ENCODE measurements at places on chromosomes 7 and 10.
A peak's percentile ranks its signal among the peaks of the same experiment; 100 is the strongest.

GRCh38 chr10:117000580-117000979 is 4.4 kb downstream of the SHTN1 start:
- DNase-seq, result no peak

DNA sequence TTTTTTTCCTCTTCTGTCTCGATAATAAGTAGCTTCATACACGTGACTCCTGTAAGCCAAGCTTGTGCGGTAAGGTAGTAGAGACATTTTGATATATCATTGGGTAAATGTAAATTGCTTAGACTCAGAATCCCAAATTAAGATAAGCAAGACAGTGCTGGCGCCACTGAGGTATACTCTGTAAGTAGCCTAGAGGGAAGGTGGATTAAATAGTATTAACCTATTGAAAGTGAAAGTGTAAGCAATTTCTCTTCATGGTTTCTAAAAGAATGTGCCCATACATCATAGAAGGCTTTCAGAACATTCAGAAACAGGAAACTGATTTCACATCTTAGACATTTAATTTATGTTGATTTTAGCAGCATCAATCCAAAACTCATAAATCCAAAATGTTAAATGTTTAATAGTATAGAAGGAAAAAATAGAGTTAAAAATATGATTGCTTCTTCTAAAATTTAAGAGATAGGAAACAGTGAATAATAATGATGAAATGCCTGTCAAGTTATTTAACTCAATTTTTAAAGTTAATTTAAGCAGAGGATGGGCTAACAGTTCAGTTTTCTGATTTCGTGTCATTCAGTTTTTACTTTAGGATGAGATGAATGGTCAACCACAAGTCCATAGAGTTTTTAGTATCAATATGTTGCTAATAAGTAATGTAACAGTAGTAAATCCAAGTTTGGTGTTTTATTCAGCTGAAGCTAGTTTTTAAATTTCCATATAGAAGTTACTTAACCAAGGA is 36.8 kb downstream of the LRRC72 start:
- DNase-seq, result no peak

DNA sequence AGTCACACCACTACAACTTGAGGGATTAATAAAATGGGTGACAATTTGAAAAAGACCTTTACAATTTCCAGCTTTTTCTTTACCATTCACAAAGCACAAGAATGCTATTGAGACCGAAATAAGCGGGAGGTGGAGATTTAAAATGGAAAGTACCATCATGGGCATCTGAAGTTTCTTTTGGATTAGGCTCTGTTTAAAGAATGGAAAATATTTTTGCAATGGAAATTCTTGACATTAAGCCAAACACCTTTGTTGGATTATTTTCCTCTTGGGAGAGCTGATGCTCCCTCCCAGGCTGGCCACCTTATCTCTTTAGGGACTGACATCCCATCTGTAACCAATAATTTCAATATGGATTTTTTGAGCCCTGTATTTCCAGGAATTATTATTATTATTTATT is 62.5 kb downstream of the BPGM start:
- no peak for DNase-seq

- DNase-seq, result no peak
Measured at GRCh38 chr7:105279688-105280007, 109.1 kb downstream of the SRPK2 start.

DNA sequence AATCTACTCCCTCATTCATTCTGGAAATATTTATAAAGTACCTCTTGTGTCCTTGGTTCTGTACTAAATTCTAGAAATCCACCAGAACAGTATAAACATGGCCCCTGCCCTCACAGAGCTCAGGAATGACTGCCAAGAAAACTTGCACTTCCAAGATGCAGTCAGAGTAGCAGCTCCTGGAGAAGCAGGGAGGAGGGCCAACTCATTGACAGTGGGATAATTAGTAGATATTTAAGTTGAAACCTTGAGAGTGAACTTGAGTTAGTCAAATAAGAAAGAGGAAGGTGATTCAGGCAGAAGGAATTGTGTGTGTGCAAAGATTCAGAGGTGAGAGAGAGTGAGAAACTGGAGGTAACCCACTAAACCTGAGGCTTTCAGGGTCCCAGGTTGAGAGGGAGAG is 182.2 kb upstream of the INHBA start:
- DNase-seq, result no peak

DNA sequence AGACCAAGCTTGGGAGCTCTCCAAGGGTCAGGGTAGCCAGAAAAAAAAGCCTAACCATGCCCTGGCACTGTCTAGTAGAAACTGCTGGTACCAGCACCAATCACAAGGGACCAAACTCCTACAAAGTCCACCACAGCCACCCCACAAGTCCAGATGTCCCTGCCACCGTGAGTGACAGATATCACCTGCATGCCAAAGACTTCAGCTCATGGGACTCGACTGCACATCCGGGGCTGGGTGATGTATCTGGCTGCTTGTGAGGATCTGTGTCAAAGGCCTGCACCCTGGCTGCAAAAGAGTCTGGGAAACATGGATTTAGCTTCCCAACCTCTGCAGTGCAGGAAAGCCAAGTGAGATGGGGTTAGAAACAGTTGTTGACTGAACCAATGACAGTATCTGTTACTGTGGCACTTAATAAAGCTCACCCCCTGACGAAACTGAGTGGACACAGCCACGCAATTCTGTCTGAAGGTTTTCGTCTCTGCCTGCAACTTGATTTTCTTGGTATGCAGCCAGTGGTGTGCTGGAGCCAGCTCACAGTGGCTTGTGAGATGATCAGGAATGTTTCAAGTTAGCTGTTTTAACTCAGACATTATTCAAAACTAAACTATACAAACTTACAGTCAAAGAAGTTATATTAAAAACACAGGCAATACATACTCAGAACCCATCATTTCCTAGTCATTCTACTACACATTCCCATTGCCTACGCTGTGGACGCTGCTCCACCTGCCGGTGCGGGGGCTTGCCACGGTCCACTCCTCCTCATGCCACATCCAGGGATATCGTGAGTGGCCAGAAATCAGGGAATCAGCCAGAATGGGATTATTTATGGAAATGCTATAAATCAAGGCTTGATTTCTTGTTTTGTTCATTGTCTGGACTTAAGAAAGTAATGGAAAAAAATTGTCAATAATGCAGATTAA is 9.2 kb downstream of the ZNF488 start:
- no peak for DNase-seq

GRCh38 chr10:11673346-11674280 is 62.2 kb upstream of the USP6NL start:
- no peak for DNase-seq

- no peak for DNase-seq
Measured at GRCh38 chr7:41578700-41579099, 124.2 kb downstream of the INHBA start.

- no peak for DNase-seq
Measured at GRCh38 chr10:128339753-128340152, 213.5 kb upstream of the MKI67 start.

GRCh38 chr7:2759736-2760097 is 71.7 kb downstream of the AMZ1 start:
- no peak for DNase-seq

DNA sequence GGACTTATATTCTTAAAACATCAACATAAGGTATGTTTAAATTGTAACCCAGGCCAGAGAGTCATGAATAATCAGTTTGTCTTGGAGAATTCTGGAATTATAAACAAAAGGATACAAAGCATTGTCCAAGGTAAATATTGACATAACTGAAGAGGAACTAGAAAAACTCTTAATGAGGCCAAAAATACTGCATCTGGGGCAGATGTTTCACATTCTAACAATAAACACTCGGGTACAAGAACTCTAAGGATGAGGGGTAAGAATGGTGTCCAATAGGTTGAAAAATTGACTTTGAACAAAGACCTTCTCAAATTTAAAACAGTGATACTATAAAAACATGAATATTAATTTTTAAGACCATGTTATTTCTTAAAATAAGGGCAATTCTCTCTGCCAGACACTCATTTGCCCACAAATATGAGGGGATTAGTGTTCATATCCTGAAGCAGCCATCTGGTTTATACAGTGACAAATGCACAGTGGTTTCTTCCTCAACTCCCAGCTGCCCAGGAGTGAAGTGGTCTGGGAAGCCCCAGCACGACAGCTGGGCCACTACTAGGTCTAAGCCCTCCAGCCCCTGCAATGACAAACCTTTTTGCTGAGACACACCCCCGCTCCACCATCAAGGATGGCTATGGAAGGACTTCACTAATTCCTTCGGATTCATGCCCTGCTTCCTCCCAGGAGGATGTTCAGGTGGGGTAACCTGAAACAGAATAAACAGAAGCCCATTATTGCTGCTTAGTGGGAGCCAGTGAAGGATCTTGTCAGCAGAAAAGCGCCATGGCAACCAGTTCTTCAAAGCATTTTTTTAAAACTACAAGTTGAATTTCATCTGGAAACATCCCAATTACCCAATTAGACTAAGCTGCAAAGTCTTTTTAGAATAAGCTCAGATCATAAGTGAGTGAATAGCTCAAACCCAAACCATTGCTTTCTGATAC is 107.5 kb upstream of the ARID5B start:
- DNase-seq, result no peak

DNA sequence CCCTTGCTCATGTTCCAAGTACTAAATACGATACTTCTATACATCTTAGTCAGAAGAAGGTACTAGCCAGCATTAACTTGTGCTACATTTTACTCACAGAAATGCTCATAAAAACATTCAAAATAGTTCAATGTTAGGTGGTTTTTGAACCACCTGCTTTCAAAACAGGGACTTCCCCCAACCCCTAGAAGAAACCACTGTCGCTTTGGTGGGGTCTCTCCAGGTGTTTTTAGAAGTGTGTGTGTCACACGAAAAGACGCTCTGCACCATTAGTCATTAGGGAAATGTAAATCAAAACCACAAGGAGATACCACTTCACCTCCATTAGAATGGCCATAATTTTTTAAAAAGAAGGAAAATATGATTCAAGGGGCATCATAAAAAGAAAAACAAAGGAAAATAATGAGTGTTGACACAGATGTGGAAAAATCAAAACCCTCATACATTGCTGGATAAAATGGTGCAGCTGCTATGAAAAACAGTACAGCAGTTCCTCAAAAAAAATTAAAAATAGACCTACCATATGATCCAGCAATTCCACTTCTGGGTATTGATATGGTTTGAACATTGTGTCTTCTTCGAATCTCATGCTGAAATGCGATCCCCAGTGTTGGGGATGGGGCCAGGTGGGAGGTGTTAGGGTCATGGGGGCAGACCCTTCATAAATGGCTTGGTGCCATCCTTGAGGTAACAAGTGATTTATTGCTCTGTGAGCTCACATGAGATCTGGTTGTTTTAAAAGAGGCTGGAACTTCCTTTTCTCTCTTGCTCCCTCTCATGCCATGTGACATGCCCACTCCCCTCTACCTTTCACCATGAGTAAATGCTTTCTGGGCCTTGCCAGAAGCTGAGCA is 74.2 kb downstream of the MALSU1 start:
- no peak for DNase-seq

DNA sequence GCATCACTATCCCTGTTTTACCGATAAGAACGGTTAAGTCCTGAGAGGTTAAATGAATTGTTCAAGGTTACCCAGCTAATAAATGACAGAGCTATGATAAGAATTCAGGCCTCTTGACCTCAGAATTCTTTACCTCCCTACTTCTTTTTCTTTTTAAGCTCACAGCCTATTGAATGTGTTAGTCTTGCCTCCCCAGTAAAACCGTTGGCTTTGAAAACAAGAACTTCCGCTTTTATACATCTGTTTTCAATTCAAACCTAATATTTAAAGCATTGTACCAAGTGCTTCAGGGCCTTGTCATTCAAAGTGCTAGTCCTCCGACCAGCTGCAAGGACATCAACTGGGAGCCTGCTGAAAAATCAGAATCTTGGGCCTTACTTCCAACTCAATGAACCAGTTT is 15.6 kb downstream of the SEC31B start:
- no peak for DNase-seq

GRCh38 chr10:57815949-57816348 is 451.7 kb downstream of the IPMK start:
- no peak for DNase-seq

DNA sequence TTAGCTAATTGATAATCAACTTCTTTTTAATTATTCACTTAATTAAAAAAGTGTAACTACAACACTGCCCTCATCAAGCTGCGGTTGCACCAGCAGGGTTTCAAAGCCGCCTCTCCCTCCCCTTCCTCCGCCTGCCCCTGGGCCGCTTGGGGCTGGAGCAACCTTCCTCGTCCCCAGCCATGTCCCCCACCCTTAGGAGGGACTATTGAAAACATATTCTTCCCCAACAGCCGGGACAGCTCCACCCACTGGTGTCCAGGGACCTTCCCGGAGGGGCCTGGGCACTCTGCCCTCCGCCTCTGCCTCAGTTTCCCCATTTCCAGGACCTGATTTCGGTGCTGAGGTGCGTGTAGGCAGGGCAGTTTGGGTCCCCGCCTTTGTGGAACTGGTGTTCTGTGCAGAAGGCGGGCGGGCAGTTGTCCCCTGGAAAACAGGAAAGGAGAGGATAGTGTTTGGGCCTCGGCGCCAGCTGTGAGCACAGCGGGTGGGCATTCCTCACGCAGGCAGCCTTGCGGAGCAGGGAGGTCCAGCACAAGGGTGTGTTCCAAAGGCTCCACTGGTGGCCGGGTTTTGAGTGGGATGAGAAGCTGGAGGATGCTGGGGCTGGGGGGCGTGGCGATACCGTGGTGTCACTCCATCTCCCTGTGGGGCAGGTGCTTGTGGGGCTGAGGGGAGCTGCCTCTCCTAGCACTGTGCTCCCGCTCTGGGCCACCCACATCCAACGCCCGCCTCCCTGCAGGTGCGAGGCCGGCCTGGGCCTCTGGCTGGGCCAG is 15.7 kb downstream of the UNCX start:
- peak; percentile 65 for DNase-seq

GRCh38 chr7:99949645-99950228 is 20.3 kb upstream of the GJC3 start:
- no peak for DNase-seq
